ENCODE measurements at places on chromosomes 16 and 17. TPM values are rescaled to one million over a fixed set of nuclear protein-coding genes. Genes with fewer than 3 reads are reported as not detected.
A peak's percentile ranks its signal among the peaks of the same experiment; 100 is the strongest.

GRCh38 chr16:24670623-24671454, 58.6 kb upstream of the TNRC6A start:
- peak; percentile 48 for DNase-seq

DNA sequence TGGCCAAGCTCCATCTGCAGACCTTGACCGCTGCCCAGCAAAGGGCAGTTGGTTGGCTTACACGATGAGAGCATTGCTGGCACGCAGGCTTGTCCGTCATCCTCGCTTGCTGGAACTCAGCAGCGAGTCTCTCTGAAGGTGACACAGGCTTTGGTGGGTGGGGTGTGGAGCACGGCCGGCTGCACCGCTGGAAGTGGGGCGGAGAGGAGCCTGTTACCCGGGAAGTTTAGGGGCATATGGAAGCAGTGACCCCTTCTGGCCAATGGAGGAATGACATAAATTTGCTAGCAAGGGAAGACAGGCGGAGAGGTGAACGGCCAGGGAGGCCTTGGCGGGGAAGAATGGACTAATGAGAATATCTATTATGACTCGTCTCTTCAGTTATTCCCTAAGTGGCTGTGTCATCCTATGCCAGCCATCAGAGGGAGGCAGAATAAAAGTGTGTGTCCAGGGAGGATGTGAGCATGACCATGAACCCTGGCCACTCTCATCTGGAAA, 65.9 kb upstream of the SDK2 start:
- DNase-seq, result peak; percentile 76

GRCh38 chr17:49078248-49078647, 54.3 kb upstream of the B4GALNT2 start:
- no peak for DNase-seq

DNA sequence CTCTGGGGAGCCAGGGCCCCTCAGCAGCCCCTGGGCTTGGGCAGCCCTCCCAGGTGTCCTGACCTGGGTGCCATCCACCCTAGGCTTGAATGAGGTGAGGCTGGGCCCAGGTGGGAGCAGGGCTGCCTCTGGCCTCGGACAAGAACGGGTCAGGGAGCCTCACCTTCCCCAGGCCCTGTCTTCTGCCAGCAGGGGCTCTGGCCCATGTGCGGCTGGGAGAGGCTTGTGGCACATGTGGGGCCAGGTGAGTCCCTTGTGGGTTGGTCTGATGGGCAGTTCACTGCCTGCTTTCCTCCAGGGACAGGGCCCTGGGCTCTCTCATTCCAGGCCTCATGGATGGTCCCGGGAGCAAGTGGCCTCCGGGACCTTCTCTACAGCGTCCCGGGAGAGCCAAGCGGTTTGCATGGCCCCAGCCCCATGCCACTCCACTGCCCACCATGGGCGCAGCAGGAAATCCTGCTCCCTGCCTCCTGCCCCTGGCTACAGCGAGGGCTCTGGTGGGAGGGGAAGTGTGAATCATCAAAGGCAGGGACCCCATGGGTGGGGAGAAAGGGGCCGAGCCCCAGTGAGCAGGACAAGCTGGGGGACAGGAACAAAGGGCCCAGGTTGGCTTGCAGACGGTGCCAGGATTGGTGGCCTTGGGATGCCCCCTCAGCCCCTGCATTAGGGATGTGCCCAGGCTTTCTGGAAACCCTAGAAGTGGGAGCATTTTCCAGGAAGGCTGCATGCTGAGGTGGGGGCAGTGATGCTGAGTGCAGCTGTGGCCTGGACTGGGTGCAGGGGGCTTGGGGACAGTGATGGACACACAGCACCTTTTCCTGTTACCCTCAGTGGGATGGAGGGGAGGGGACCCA, 12.2 kb downstream of the VASN start:
- DNase-seq, result no peak

- no peak for DNase-seq
Observed at GRCh38 chr16:52068447-52069074, 478.4 kb downstream of the TOX3 start.

- no peak for DNase-seq
Observed at GRCh38 chr17:30864636-30865035, 32.9 kb downstream of the ATAD5 start.

- peak; percentile 61 for DNase-seq
Observed at GRCh38 chr17:74444406-74444805, 12.5 kb downstream of the GPRC5C start.

DNA sequence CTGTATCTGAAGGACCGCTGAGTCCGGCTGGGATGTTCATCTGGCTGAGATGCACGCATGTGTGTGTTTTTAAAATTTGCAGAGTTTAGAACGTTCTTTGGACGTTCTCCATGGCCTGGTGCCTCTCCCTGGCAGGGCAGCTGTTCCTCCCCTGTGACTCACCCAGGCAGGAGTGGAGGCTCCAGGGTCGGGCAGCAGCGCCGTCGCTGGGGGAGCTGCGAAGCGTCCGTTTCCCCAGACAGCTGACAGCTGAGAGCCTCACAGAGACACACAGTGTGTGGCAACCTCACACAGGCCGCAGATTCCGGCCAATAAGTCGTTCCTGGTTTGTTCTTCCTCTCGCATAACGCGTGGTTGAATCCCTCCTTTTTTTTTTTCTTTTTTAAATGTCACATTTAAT, 80.6 kb downstream of the OR1D5 start:
- DNase-seq, result peak; percentile 92

- no peak for DNase-seq
Observed at GRCh38 chr17:10756185-10756584, 26.4 kb upstream of the TMEM220 start.

DNA sequence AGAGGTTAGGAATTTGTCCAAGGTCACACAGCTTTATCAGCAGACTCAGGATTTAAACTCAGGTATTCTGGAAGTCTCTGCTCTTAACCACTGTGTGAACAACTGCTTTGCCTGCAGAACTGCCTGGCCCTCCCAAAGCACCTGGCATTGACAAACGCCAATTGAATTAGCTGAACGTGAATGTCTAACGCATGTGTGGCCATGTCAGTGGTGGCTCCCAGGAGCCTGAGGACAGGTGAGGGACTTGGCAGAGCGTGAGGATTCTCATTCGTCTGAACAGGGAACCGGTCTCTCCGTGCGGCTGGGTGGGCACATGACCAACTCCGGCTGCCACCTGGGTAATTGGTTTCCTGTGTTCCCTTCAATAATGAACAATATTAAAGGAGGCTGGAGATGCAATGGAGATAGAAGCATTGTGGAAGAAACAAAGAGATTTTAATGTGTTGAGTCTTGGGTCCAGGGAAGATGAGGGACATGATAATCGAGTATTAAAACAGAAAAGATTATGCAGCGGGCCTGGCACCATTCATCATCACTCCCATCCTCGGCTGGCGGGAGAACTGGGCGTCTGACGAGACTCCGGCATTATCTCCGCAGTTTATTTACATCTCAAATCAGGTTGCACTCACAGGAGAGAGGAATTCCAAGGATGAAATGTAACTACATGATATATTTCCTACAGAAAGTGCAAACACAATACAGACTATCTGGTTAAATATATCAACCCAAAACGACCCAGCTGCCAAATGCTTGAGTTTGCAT, 113.5 kb downstream of the NPIPB5 start:
- DNase-seq, result no peak

GRCh38 chr16:52964290-52964689, 88.4 kb downstream of the CHD9NB start:
- DNase-seq, result no peak

GRCh38 chr17:73960469-73960868, 243.0 kb upstream of the RPL38 start:
- no peak for DNase-seq

GRCh38 chr16:89054261-89054661, 39.4 kb upstream of the ACSF3 start:
- no peak for DNase-seq

- DNase-seq, result no peak
Observed at GRCh38 chr17:13113821-13114525, 96.1 kb upstream of the ELAC2 start.

- no peak for DNase-seq
Observed at GRCh38 chr17:56497132-56497531, 96.4 kb upstream of the NOG start.

- DNase-seq, result no peak
Observed at GRCh38 chr17:75776386-75777295, 8.0 kb upstream of the UNK start.

- peak; percentile 67 for DNase-seq
Observed at GRCh38 chr16:648071-648780, 939 bp upstream of the WDR90 start.

GRCh38 chr17:55350825-55351205, 70.8 kb downstream of the MMD start:
- DNase-seq, result no peak

GRCh38 chr16:4958510-4959438, 644 bp downstream of the SEC14L5 start:
- no peak for DNase-seq

- peak; percentile 77 for DNase-seq
Observed at GRCh38 chr17:59754552-59754951, 47.1 kb downstream of the VMP1 start.

DNA sequence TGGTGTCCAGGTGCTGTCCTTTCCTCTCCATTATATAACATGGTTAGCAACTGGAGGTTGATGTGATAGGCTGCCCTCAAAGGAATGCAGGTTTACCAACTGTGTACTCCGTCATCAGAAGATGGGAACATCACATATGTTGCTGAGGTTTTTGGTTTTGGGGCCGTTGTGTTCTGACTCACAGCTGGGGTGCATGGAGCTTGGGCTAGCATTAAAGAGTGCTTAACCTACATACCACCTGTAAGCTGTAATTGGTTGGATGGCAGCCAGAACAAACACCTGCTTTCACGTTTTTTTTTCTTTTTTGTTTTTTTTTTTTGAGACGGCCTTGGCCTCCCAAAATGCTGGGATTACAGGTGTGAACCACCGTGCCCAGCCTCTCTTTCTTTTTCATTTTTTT, 20.9 kb downstream of the TMEM11 start:
- no peak for DNase-seq

DNA sequence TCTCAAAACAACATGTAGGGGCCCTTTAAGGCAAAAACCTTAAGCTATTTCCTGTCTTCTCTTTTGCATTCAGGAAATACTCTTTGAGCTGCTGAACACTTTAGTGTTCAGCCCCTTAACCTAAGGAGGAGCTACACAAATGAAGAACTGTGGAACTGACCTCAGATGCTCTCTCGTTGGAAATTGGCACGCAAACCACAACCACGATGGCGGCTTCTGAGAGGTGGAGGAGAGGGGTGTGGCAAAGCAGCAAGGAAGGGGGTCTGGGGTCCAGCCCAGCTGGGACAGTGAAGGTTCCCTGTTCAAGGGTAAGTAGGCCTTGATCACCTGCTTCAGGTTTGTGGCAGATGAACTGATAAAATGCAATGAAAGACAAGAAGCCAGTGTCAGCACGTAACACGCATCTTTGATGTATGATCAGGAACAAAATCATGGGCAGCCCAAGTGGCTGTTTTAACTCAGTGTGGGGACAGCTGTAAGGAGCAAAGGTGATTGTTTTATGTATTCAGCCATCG, 291.6 kb upstream of the TNRC6C start:
- no peak for DNase-seq

- no peak for DNase-seq
Observed at GRCh38 chr17:55748841-55749240, 2.0 kb upstream of the PCTP start.

- peak; percentile 20 for DNase-seq
Observed at GRCh38 chr17:77842528-77843147, 115.9 kb upstream of the TNRC6C start.

TMEM92 gene
- not detected for total RNA-seq

KRTAP3-2 gene
- not detected for total RNA-seq

KCNH4 gene
- not detected for total RNA-seq

GGT6 gene
- not detected for total RNA-seq

NRN1L gene
- total RNA-seq, result not detected

ZP2 gene
- not detected for total RNA-seq

RND2 gene
- total RNA-seq, result not detected

LDHD gene
- total RNA-seq, result not detected

MYH3 gene
- total RNA-seq, result 0.02 TPM

SPPL2C gene
- total RNA-seq, result not detected

STX8 gene
- 103 TPM for total RNA-seq

EPOP gene
- 7.9 TPM for total RNA-seq

NEUROD2 gene
- total RNA-seq, result not detected

TBC1D3 gene
- total RNA-seq, result not detected

DPEP2NB gene
- not detected for total RNA-seq
